Fibroblast of the aortic adventitia (primary cell): ENCODE measurements at places on chromosomes 12 and 14. TPM values are rescaled to one million over a fixed set of nuclear protein-coding genes. Genes with fewer than 3 reads are reported as not detected.

GRCh38 chr12:127485528-127485927 lies 781.4 kb upstream of the TMEM132C start:
- peak; percentile 88 for DNase-seq

GRCh38 chr14:103561381-103562178 lies 877 bp downstream of the BAG5 start:
- peak; percentile 56 for DNase-seq

DNA sequence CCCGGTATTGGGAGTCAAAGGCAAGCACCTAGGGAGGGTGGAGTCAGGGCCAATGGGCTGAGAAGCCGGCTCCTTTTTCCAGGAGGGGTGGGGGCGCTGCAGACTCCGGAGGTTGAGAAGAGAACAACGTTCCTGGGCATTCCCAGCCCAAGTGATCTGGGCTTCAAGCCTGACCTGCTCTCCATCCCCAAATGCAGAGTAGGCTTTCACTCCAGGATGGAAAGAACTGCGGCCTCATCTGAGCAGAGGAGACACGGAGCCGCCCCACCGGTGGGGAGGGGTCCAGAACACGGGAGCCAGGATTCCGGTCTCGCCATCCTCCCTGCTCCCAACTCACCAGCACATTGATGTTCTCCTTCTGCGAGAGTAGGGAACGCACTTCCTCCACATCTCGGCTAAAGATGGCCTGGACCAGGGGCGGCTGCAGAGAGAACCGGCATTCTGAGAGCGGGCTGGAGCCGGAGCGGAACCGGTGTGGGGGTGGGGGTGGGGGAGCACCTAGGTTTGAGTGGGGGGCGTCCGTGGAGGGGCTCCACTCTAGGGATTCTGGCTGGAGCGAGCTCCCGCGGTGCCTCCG lies 605 bp downstream of the ANKRD52 start:
- peak; percentile 21 for DNase-seq

- no peak for DNase-seq
Measured at GRCh38 chr14:68814238-68814538, 21.3 kb upstream of the ZFP36L1 start.

DNA sequence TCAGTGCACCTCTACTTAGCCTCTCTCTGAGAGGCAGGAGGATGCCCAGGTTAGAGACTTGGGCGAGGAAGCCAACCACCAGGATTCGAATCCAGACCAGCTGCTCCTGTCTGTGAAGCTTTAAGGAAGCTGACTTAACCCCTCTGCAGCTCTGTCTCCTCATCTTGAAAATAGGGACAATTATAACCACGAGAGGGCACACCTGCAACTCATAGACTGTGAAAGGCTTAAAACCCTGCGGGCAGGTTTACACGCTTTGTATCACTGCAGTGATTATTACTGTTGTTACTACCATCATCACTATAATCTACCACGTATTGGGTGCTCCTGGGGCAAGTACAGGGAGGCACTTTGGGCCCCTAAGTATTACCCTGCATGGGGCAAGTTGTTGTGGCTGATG lies 379.8 kb downstream of the VRK1 start:
- DNase-seq = no peak

DNA sequence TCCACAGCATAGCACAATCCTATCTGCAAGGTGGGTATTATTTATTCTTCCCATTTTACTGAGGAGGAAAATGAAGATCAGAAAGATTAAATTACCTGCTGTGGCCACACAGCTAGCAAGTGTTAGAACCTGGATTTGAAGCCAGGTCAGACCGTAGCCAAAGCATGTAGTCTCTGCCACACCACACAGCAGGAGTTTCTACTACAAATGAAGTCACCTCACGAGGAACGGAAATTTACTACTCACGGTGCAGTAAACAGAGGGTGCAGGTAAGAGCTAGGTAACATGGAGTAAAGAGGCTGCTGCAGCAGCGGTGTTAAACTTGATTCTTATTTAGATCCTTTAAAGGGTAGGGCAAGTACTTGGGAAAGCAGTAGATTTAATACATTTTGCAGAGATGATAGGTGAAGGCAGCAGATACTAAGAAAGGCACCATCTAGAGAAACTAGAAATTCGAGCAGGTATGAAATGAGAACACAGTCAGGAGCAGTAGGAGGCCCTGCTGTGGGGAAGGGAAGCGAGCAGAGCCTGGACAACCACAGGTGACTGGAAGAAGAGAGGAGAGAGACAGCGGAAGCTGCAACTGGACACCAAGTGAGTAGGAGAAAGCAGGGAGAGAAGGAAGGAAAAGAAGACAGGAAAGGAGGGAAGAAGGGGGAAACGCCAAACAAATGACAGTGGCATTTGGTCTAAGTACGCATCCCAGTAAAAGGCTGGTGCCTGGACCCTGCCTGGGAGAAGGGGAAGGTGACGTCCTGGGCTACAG lies 21.5 kb downstream of the SPTB start:
- DNase-seq = no peak

DNA sequence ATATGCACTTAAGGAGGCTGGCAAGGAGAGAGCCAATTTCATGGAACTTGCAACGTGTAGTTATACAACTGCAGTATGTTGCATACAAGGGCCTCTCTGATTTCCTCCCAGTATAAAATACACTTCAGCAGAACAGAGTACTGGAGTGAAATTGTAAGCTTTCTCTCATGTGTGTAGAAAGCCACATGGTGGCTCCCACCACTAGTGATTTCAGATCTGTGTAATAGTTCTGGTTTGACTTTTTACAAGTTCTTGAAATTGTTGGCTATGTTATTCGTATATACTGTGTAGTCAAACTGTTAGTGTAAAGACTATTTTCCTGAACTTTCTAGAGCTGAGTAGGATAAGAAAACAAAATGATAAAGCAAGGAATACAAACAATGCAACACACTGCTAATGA lies 16.4 kb upstream of the LMO3 start:
- no peak for DNase-seq

- DNase-seq = peak; percentile 87
Measured at GRCh38 chr14:75307700-75308379, 29.2 kb downstream of the FOS start.

- peak; percentile 4 for DNase-seq
Measured at GRCh38 chr14:38207736-38208617, at the start of gene SSTR1. Gene SSTR1, plus strand, starts transcription at chr14:38207904. Its CDS starts 1,486 bp downstream, at chr14:38209390.

- DNase-seq = no peak
Measured at GRCh38 chr14:104550861-104551728, 28.5 kb upstream of the C14orf180 start.

DNA sequence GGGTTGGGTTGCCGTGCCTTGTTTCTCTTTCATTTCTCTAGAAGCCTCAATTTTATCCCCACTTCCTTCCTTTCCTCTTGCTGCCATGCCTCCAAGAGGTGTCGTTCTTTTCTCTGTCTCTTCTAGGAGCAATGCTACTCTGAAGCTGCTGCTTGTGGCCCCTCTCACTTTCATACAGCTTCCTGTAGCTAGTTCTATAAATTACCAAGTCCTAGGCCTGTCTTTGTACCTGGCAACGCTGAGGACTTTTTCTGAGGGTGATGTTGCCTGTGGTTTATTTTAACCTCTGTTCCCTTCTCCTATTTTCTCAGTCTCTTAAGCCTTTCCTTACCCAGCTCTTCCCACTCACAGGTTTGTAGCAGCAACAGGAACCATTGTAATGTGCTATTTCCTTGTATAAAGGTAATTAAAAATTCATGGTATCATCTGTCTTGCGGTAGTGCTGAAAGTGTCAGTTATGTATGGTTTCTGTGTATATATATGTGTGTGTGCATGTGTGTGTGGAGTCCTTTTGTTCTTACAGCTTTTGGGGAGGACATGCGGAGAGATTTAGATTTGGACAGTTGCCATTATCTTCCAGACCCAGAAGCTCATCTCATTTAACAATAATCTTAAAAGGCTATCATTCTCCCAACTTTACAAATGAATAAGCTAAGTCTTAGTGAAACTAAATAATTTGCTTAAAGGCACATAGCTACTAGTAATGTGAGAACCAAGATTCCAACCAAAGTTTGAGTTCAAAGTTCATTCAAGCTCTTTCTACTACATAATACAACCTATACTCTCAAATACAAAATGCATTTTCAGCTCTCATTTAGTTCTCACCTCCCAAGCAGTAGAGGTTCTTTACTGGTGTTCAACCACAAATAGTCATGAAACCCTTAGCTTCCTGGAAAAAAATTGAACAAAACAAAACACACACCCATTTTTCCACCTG lies 43.8 kb downstream of the DDHD1 start:
- DNase-seq = no peak

DNA sequence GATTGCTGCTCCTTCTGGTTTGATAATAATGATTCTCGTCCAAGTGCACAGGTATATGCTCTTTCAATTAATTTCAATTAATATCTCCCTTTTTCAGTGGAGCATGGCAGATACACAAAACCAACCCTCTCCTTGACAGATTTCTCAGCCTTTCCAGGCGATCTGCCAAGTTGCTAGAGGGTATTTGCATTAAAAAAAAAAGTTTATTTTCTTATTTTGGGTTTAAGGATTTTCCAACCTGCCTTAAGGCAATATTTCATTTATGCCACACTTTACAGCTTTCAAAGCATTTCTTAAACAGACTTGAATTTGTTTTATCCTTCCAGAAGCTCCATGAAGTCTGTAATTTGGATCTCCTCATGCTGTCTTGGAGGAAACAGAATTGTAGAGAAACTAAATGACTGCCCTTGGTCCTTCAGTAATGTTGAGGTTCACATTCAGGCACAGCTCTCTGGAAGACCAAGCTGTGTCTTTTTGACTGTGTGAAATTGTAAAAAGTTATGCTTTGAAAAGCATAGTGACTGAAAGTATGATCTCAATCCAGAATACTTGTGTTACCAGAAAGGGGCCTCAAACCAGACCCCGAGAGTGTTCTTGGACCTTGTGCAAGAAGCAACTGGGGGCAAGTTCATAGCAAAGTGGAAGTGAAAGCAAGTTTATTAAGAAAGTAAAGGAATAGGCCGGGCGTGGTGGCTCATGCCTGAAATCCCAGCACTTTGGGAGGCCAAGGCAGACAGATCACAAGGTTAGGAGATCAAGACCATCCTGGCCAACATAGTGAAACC lies 2.3 kb downstream of the DGLUCY start:
- DNase-seq = peak; percentile 51

DNA sequence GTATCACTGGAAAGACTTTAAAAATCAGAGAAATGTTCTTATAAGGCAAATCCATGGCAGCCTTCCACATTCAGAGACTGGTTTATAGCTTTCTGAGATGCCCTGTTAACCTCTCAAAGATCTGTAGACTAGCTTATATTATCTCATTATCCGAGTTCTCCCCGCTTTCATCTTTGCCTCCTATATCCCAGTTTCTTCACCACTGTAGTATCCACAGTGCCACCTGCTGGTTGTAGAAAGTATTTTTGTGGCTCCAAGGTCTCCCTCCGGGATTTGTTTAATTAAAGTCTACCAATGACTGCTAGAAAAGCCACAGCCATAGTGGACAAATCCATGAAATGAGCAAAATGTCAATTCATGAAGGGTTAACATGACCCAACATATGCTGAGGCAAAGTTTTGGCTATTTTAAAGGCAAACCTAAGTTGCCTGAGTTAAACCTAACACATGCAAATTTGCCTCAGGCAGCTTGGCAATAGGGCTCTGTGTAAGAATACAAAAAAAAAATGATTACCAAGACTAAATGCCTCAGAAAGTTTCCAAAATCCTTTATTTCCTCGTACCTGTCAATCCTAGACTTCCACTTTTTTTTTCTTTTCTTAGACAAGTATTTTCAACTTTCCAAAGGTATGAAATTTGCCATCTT lies 218.8 kb upstream of the BMP4 start:
- DNase-seq = peak; percentile 85

GRCh38 chr12:128928361-128928760 lies 75.1 kb downstream of the GLT1D1 start:
- no peak for DNase-seq

GRCh38 chr14:25622763-25623162 lies 572.8 kb upstream of the STXBP6 start:
- no peak for DNase-seq

GRCh38 chr12:116434155-116435011 lies 124.8 kb upstream of the MAP1LC3B2 start:
- DNase-seq = peak; percentile 93

GRCh38 chr14:93036652-93037345 lies 78.9 kb downstream of the ITPK1 start:
- peak; percentile 54 for DNase-seq

DNA sequence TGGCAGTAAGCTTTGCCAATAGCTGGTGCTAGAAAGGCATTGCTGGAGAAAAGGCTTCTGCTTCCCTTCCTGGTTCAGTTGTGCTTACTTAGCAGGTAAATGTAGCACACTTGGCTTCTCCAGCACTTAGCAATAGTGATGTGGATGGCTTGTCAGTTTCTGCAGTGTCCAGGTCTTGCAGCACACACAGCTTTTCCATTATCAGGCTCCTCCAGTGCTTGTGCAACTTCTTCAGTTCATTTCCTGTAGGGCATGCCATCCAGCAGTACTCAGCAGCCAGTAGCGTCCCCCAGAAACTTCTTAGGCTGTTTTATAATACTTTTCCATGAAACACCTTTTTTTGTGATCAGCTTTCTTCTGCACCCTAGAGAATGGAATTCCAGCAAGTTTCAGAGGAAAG lies 154.6 kb downstream of the SLC6A15 start:
- peak; percentile 57 for DNase-seq

DNA sequence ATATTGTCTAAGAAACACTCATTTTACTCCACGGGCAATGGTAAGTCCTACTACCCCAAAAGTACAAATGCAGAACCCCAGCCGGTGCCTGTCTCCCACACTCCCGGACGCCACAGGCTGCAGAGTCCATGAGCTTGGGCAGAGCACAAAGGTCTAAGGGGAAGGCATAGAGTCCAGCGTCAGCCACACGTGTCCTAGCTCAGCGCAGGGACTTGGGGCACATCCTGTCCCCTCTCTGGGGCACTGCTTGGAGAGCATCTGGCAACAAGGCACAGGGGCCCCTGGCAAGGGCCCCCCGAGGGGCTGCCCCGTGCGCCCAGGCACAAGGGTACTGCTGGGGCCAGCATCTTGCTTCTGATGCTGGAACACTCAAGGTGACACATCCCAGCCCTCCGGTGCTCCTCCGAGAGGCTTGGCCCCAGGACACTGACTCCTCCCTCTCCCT lies 58.4 kb downstream of the BCL11B start:
- DNase-seq = no peak

DNA sequence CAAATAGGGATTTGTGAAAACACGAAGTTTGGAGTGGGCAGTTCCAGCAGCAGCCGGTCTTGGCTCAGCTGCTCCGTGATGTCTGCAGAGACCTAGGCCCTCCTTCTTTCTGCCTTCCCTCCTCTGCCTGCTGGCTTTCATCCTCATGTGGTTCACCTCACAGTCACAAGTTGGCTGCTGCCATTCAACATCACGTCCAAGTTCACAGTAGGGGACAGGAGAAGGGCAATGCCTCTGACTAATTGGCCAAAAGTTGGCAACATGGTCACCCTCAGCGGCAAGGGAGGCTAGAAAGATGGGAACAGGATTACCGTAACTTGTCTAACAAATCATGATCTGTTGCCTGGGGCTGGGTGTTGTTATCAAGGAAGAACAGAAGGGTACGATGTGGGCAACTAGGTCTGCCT lies 7.8 kb upstream of the CACNA2D4 start:
- DNase-seq = no peak

GRCh38 chr14:102872020-102872419 lies 50.4 kb upstream of the AMN start:
- no peak for DNase-seq

TMCC3 gene
- total RNA-seq = 0.65 and 0.72 TPM in 2 replicates

MEG3 gene
- 155 and 168 TPM in 2 replicates for total RNA-seq

OR4E2 gene
- 0.33 TPM in 1 of 2 replicates, not detected in the other for total RNA-seq

GLIPR1L1 gene
- not detected in 2 replicates for total RNA-seq

GPHB5 gene
- total RNA-seq = not detected in 2 replicates

SYNDIG1L gene
- not detected in 2 replicates for total RNA-seq

CCDC197 gene
- not detected in 2 replicates for total RNA-seq

FAM222A gene
- 0.25 and 0.54 TPM in 2 replicates for total RNA-seq

ARMH4 gene
- total RNA-seq = 4.2 and 13.2 TPM in 2 replicates
